ENCODE measurements at places on chromosomes 5 and 9.

DNA sequence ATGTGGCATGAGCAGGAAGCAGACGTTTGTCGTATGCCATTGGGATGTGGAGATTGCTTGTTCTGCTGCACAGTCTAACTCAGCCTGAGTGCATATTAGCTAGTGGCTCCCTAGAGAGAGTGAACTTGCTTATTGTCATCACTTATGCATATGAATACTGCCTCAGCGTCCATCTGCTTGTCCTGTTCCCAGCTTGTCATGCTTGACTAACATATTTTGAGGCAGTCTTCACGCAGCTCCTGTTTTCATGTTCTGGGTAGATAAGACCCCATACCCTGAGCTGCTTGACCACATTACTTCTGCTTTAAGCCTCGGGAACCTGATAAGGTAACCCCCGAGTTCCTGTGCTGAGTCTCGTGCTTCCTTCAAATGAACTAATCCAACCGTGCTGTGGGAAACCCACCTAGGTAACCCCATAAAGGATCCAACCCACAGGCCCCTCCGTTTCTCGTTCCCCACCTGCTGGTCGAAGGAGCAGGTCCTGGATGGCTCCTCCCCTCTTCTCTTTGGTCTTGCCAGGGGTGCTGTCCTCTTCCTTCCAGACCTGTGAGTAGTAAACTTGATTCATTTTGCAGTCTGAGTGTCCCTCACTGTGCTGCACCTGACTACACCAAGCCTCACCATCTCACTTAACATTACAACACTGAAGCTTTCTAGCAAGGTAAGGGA lies 25.0 kb downstream of the ANKRD33B start:
- DNase-seq = no peak

GRCh38 chr5:11045411-11045810 lies 284.4 kb upstream of the DAP start:
- DNase-seq = no peak

DNA sequence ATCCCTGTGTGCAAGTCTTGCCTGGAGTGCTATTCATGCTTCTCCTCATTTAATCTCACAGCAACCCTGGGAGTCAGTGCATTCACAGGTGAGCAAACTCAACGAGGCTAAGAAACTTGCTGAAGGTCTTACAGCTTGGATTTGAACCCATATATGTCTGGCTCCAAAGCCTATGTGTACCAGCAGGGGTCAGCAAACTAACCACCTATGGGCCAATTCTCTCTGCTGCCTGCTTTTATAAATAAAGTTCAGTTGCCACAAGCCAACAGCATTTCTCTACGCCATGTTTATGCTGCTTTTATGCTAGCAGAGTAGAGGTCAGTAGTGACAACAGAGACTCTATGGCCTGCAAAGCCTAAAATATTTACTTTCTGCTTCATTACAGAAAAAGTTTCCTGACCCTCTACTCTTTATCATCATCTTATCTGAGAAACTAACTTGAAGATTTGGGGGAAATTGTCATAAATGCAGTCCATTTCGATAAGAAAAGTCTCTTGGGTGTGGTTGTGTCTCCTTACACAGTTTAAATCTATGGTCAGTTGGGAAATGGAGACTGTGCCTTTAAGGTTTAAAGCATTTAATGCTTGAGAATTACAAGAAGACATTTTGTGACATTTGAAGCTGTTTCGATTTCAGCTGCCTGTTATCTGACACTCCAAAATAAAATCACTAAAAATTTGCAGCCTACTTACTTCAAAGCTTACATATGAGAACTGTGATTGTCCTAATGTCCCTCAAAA lies 137.7 kb downstream of the PRELID2 start:
- no peak for DNase-seq

DNA sequence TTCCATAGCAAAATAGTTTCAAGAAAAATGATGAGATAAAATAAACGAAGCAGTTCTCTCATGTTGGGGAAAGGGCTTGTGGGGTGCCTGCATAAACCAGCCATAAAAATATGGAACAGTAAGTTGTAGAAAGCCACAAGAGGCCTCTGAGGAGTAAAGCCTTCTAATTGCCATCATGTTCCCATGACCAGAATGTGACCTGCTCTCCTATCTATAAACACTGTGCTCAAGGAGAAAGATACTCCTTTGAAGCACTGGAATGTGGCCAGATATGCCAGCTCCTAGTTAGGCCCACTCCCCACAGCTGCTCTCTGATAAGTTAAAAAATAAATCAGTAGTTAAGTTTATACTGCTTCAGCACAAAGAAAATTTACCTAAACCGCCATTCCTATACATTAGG lies 65.8 kb downstream of the SETX start:
- DNase-seq = no peak

DNA sequence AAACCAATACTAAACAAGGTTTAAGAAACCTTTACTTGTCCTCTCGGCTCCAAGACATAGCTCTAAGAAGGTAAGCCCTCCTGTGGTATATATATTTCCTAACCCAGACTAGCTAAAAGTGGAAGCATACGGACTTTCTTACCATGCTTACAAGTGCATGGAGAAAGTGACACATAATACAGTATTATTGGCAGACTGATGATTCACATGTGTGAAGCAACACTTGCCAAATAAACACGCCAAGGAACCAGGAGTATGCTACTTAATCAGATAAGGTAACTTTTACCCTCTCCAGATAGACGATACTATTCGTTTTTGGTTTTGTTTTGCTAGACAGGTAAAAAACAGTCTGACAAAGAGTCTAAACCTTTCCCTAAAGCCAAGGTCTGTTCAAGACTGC lies 264.1 kb downstream of the MLLT3 start:
- DNase-seq = no peak
